ENCODE measurements at places on chromosomes 4 and X.
A peak's percentile ranks its signal among the peaks of the same experiment; 100 is the strongest.

GRCh38 chr4:146255874-146256273 is 41.5 kb downstream of the REELD1 start:
- DNase-seq: no peak

GRCh38 chrX:19661961-19662360 is 146.7 kb upstream of the MAP3K15 start:
- DNase-seq: no peak

- no peak for DNase-seq
Observed at GRCh38 chr4:168710353-168710946, 213.6 kb downstream of the PALLD start.

- no peak for DNase-seq
Observed at GRCh38 chr4:1300466-1301455, 11.1 kb downstream of the MAEA start.

DNA sequence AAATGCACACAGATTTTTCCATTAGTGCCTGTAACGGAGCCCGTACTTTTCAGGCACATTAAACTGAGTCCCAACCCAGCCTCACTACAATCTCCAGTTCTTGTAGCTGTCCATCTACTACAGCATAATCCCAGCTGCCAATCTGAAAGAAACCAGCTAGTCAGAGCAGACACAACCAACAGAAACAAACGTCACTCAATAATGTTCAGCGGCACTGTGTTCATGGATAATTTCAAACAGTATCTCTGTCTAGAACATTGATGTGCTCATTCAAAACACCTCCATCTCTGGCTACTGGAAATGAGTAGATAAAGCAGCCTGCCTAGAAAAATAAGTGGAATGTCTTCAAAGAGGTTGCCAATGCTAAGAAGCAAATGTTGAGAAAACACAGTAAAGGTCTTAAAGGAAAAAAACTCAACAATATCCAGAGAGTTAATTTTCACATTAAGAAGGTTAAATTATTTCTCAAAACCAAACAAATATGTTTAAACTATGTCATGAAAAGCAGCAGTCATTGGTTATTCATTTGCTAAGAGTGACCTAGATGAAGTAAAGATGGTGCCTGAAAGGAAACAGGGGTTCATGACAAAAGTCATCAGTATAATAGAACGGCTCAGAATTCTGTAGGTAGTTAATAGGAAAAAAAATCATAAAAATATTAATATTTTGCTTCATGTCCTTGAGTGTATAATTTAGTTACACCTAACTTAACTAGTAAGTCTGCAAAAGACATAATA is 245.1 kb upstream of the MAB21L2 start:
- DNase-seq: no peak

DNA sequence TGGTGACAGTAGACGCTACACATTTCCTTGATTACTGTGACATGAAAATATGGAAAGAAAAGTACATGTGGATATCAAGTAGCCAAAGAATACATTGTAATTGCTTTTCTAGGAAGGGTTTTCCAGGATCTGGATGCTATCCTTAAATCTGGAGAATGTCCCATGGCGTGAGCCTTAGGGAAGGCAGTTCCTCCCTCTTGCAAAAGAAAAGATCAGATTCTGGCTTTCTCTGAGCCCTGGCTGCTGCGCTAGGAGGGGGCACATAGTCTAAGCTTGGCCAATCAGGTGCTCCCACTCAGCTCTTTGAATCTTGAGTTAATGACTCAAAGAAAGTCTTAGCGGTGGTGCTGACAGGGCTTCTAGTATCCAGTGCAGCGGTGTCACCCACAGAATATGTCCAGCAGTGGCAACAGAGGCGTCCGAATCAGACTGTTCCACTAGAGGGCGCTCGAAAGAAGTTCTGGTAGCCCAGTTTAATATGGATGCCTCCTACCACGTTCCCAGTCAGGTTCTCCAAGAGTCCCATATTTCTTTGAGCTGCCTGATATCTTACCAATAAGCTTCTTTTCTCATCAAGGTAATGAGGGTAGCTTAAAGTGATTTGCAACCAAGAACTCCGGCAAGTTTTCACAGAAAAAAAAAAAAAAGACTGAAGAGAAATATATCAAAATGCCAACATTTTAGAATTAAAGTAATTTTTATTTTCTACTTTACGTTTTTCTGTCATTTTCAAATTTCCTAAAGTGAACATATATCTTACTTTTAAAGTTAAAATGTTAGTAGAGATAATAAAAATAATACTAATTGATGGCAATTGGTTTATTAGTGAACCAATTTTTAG is 213.4 kb upstream of the S100G start:
- DNase-seq: peak; percentile 33

GRCh38 chr4:38803833-38804653 is 548 bp downstream of the TLR1 start:
- peak; percentile 57 for DNase-seq

DNA sequence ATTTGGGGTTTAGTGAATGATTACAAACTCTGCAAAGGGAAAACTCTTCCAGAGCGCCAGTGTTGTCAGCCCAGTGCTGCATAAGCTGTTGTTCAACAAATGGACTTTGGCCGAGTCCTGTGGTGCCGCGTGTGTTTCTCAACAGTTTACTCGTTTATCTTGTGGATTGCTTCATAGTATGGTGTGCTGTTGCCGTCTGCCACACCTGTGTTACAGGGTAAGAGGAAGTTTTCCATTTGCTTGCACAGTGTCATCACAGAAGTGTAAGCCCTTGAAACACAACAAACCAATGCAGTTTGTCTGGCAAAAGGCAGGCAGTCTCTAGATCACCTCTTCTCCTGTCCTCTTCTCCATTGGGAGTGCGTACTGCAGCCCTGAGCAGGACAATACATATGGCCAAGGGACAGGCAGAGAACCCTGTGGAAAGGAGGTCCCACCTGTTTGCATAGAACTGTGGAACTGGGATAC is 66.3 kb downstream of the DCUN1D4 start:
- no peak for DNase-seq

GRCh38 chrX:64377753-64378152 is 17.5 kb downstream of the MTMR8 start:
- no peak for DNase-seq

DNA sequence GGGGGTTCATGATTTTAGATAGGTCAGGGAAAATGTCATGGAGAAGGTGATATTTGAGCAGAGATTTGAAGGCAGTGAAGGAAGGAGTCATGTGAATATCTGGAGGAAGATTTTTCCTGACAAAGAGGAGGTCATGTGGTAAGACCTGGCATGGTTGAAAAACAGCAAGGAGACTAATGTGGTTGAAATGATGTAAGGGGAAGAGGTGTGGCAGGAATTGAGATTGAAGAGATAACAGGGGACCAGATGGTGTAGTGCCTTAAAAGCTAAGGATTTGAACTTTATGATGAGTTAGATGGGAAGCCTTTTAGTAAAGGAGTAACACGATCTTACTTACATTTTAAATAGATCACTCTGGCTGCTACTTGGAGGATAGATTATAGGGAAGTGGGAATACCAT is 210.9 kb downstream of the RTL9 start:
- DNase-seq: no peak

DNA sequence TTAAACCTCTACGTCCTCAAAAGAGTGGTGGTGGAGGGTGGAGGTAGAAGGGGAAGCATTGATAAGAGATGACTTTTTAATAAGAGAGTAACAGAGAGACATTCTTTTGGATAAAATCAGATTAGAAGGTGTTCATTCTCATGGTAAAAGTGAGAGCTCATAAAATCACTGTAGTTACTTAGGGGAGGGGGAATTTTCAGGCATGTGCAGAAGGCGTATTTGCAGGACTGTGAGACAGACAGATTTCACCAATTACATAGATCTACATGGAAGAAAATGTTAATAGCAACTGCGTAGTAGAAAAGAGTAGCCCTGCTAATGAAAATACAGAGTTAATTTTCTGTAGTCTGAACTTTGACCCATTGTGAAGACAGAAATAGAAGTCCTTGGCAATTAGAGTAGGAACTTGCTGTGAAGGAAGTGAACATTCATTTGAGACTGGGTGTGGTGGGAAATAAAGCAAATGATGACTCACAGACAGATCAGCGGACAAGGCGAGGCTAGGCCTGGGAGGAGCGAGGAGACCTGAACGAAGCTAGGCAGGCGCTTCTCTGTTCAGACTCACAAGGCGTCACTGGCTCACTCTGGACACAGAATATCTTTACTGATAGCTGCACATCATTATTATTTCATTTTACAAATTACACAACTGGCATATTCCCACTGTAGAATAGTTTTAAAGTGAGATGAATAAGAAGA is 57.2 kb upstream of the FAM9C start:
- no peak for DNase-seq

- DNase-seq: no peak
Observed at GRCh38 chr4:77043507-77044136, 32.2 kb downstream of the CCNI start.

DNA sequence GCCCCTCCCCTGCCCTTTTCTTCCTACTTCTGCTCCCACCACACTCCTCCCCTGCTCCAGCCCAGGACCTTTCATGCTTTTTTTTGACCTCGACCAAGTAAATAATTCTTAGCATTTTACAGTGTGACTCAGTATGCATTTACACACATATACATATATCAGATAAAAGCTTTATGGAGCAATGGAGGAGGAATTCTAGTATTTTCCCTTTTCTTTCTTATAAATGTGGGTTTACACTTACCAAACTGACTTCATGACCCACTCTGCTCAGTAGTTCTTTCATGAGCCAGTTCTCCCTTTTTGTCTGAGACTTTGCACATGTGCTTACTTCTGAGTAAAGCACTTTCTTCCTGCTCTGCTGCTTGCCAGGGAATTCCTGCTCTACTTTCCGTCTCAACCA is 111.8 kb upstream of the H2AZ1 start:
- DNase-seq: no peak

DNA sequence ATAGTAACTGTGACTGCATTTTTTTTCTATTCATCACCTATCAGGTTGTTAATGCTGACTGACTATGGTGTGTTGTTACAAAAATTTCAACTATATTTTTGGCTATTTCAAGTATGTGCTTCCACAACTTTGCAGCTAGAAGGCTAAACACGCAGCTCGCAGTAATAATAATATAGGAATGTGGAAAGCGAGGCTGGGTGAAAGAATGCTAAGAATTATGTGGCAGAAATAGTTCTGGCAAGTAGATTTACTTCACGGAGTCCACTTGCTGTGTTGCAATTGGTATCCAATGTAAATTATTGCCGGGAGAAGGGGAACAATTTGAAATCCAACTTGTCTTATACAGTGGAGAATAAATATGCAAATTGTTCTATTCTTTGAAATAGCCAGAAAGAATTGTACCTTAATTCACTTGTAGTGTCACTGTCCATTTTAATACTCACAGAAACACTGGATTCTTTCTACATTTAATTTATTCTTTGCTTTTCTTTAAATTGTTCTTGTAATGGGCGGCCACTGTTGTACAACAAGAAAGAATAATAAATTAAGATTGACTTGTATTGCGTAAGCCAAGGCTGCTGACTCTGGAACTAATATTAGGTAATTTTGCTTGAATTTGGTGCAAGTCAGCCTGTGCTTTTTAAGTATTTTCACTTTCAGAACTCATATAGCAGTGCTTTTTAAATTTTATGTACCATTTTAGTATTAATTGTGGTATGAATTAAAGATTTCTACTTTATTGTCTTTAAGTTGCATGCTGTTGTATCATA is 154.9 kb downstream of the FRMPD4 start:
- DNase-seq: no peak

DNA sequence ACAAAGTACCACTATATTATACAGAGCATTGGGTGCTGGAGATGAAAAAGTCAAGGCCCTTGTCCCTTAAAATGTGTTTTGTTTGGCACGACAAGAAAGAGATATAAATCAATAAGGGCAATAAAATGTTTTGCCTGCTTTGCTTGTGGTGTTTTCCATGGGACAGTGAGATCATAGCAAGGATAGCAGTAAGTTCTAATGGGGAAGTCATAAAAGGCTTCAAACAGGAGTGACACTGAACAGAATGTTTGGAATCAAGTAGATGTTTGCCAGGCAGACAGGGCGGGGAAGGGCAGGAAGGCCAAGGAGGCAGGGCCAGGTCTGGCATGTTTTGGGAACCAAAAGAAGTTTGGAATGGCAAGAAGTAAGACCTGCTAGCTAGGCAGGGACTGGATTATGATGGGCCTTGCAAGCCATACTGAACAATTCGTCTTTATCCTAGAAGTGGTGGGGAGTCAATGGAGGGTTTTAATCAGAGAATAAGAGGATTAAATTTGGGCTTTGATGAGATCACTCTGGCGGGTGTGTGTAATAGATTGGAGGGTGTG is 16.4 kb downstream of the FGF2 start:
- no peak for DNase-seq

DNA sequence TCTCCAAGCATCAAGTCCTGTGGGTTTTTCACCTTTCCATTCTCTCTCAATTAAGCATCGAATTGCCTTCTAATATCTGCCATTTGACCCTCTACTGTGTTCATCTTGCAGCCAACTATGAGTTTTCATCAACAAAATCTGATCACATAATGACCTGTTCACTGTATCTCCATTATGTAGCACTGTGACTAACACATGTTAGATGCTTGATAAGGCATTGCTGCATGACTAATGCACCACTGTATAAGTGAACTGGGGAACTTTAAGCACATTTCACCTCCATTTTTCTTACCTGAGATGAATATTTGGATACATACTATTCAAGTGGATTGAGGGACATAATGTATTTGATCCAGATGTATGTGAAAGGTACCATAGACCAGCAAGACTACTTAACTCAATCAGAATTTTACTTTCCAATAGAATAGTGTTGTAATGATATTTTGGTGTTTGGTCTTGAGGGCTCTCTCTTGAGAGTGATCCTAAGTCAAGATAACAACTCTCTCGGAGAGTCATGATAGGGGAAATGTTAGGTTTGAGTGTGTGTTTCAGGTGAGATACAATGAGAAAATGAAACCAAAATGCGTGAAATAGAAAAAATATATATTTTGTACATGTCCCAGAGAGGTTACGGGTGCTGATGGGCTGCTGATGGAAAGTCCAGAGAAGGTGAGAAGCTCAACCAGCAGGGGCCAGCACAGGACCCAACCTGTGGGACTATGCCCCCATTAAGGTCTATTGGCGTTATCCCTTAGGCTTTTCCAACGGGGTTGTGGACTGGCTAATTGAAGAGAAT is 60.2 kb upstream of the HS3ST1 start:
- DNase-seq: no peak

DNA sequence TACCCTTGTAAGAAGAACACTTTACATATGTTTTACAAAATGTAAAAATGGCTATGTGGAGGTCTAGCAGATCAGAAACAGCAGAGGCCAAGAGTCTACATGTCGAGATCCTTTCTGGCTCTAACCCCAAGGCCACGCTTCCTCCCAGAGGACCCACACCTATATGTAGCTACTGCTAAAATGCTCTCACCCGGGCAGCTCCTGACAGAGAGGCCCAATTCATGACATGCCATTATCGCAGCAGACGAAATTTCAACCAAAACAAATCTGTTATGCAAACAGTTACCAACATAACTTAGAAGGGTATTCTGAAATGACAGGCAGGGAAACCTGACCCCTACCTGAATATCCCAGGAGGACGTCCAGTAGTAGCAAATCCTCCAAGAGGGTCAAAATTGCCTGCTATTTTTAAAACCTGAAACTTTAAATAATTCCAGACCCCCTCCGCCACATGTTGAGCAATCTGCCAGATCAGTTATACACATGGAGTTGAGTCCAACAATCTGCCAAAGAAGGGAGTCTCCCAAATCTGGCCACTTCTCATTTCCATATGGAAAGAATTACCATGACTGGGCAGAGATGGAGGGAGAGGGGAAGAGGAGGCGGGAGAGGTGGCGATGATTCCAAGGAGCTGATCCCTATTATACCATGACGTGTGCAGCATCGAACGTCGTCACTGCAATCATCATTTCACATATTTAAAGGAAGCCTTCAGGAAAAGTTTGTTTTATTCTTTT is 192.9 kb upstream of the TBL1X start:
- DNase-seq: no peak
